Stimulated activated effector memory CD8-positive, alpha-beta T cell treated with anti-CD3 and anti-CD28 coated beads, Interleukin-12 subunit alpha, Interleukin-12 subunit beta, amount 100 ng/mL, for 72 hours (primary cell): ENCODE measurements at places on chromosomes 2 and 18.

DNA sequence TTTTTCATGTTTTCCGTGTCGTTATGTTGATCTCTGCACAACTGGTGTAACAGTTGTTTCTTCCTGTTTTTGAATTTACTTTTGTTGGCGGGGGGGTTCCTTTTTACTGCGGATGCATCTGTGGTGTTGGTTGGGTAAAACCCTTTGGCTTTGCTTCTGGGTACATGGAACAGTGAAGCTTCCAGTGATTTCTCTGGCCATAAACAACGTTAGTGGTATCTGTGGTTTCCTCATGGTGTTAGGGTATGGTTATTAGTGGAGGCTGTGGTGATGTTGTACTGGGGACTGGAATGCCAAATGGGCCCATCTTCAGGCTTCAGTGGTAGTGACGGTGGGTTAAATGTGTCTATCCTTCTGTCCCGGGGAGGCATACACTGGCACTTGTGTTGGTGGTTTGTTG, 285.4 kb upstream of the ZNF804A start:
- no peak for DNase-seq

DNA sequence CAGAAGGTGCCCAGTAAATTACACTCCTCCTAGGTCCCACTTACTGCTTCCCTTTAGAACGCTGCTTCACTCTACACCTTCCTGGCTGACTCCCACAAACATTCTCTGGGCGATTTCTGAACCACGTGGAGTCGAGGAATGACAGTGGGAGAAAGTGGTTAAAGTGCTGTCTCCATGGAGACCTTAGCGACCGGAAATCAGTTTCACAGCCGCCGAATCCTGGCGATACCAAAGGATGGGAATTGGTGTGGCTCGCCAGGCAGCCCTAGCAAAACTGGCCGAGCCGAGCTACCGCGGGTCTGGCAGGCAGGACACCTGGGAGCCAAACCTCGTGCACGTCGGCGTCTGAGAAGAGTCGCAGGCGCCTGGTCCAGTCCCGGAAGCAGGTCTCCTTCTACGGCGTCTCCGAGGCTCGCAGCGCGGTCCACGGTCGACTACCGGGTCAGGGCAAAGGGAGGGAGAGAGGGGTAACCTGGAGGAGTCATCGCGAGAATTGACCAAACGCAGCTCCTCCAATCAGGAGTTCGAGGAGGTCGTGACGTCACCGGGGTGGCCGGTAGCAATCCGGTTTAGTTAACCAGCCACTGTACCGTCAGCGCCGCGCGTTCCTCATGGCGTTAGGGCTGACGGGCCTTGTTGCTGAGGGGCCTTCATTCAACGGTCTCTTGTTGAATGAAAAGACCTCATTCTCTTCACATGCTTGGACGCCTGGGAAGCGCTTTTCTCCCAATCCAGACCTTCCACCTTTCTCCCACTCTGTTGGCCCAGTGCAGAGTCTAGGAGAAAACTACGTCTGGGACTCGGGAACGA, at the start of gene THADA:
Gene THADA (minus strand): TSS at position 436 of the 810 bp plus-strand sequence. CDS start 3,646 bp downstream, outside the sequence.
- DNase-seq = peak; percentile 98

- no peak for DNase-seq
Measured at GRCh38 chr2:40579247-40579646, 127.4 kb upstream of the SLC8A1 start.

GRCh38 chr2:39094717-39095363, 26.0 kb downstream of the SOS1 start:
- no peak for DNase-seq

- no peak for DNase-seq
Measured at GRCh38 chr18:24633121-24633520, 172.7 kb downstream of the HRH4 start.

GRCh38 chr18:2217356-2217755, 353.9 kb downstream of the METTL4 start:
- no peak for DNase-seq

- no peak for DNase-seq
Measured at GRCh38 chr2:137208431-137208891, 443.1 kb downstream of the THSD7B start.

- DNase-seq = no peak
Measured at GRCh38 chr2:190810981-190811587, 69.5 kb upstream of the GLS start.

- peak; percentile 92 for DNase-seq
Measured at GRCh38 chr2:30231212-30231995, at the start of gene LBH. LBH (plus strand) TSS chr2:30231534; CDS start chr2:30231739, 205 bp downstream.

GRCh38 chr2:232998666-232998985, 14.4 kb downstream of the NGEF start:
- no peak for DNase-seq

DNA sequence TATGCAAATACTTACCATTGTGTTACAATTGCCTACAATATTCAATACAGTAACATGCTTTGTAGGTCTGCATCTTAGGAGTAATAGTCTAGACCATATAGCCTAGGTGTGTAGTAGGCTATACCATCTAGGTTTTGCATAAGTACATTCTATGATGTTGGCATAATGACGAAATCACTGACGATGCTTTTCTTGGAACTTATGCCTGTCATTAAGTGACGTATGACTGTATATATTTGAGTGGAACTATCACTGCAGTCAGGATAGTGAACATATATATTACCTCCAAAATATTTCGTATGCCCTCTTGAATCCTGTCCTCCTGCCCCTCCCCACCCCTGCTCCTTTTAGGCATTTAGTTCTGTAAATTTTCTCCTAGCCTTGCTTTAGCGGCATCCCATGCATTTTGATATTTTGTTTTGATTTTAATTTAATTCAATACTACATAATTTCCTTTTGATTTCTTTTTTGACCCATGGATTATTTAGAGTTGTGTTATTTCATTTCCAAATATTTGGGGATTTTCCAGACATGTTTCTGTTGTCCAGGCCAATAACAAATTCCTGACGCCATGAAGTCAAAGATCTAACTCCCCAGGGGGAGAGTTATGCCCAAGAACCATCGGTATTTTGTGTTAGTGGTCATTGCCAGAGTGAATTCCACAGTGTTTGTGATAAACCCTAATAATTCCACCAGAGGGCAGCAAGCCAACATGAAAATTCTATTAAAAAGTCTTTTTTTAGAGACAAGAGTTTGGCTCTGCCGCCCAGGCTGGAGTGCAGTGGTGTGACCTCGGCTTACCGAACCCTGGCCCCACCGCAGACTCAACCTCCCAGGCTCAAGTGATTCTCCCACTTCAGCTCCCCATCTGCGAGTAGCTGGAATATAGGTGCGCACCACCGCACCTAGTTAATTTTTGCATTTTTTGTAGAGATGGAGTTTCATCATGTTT, 24.2 kb upstream of the CASP8 start:
- DNase-seq = peak; percentile 30

DNA sequence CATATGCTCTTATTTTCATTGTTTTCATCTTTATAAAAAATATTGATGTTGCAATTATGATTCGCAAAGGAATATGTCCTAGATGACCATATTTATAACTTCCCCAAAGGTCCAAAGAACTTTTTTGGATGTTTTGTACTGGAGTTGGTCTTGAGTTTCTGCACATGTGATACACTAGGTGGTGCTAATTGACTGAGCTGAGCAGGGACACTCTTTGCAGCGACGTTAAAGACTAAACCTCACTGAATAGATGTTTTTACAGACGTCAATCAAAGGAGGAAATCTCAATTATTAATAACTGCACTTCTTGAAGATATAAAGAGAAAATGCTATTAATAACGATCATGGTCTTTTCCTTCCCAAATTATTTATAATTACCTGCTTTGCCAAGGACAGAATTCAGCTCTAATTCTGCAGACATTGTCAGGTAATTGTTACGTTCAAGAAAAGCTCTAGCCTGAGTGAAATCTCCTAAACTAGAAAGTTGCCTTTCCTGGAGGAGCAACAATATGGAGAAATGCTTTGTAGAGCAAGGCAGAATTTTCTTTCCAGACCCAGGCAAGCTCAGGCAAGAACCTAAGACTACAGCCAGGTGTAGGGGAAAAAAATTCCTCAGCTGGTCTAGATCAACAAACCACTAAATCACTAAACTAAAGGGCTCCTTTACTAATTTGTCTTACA, 119.3 kb upstream of the RBBP8 start:
- DNase-seq = no peak

DNA sequence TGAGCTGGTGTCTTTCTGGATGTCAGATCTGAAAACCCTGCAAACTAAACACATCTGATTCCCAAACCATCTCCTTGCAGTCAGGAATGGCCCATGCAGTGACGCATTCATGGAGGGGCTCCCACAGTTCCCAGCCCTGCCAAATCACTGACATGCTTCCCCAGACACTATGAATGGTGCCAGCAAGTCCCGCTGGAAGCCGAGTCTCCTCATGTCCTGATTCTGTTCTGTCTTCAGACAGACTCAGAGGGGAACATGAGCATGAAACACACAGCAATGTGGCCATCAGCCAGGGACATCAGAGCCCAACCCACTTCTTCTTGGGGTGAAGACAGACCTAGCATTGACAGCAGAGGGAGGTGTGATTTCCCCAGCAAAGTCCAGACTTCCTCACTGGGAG, 83.7 kb downstream of the TTC32 start:
- no peak for DNase-seq

DNA sequence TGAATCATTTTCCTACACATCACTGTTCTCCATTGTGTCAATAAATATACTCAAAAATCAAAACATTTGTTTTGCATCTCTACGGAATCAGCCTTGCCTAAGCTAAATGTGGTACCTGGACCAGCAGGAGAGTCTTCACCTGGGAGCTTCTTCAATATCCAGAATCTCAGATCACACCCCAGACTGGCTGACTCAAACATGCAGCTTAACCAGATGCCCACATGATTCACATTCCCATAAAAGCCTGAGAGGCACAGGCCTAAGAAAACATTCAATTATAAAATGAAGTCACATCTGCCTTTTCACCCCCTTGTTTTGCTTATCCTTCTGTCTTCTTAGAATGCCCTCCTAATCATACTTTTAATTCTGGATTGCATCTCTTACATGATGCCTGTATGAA, 1045.5 kb upstream of the NXPH2 start:
- no peak for DNase-seq

GRCh38 chr2:96895746-96896651, 26.1 kb upstream of the SEMA4C start:
- no peak for DNase-seq

DNA sequence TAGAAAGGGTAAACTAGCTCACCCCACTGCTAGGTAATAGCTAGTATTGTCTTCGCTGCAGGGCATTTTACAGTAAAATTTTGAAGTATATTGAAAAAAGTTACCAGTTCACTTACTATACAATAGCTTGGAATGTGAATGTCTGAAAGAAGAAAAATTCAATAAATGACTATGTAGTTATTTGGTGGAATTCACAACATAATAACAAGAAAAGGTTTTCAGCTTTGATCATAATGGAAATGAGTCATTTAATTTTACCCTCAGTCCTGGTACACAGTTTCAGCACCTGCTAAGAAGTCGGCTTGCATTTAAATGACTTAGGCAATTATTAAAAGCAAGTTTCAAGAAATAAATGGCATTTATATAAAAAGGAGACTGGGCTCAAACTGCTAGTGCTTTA, 90.4 kb downstream of the NUP35 start:
- DNase-seq = no peak

- DNase-seq = no peak
Measured at GRCh38 chr2:67776276-67776675, 286.5 kb downstream of the C1D start.

GRCh38 chr2:188964976-188965546, 9.1 kb upstream of the COL3A1 start:
- no peak for DNase-seq

DNA sequence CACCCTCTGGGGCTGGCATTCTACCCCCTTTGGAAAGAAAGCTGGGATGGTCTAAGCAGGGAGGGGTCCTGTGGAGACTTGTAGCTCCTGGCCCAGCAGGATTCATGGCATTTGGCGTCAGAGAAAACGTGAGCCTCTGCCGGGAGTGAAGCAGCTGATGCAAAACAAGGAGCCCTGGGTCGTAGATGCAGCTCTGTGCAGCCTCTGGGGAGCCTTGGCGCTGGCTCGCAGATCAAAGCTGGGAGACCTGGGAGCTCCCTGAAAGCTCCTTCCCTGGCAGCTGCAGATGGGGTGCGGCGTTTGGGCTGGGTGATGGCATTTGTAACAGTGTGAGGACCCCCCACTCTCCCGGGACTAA, 148.3 kb downstream of the KLHL29 start:
- DNase-seq = no peak
